A549 treated with DMSO at 1 μM for 4 hours (cell line): ENCODE measurements at places on chromosomes 2 and 18. TPM values are rescaled to one million over a fixed set of nuclear protein-coding genes. Genes with fewer than 3 reads are reported as not detected.

Gene POTEI
- total RNA-seq = 0.01 TPM in 1 of 5 replicates, not detected in the others

Gene SP140
- 0.16 to 0.24 TPM (median 0.19 TPM) in 4 of 5 replicates, not detected in the other for total RNA-seq

Gene CYP26B1
- total RNA-seq = 12.2 to 15.5 TPM (median 14.9 TPM) in 5 replicates

Gene PLB1
- total RNA-seq = 1.1 to 2.0 TPM (median 1.6 TPM) in 5 replicates

Gene FEV
- total RNA-seq = not detected in 5 replicates

Gene TMEM182
- 4.8 to 6.3 TPM (median 5.3 TPM) in 5 replicates for total RNA-seq

Gene RFX8
- total RNA-seq = not detected in 5 replicates

Gene TMEM247
- not detected in 5 replicates for total RNA-seq

Gene DLX1
- 3.6 to 4.2 TPM (median 3.9 TPM) in 5 replicates for total RNA-seq

Gene ALK
- total RNA-seq = 0.04 TPM in 1 of 5 replicates, not detected in the others
